BJ (cell line): ENCODE measurements at places on chromosomes 7 and 10.

- DNase-seq = no peak
These were observed 22.2 kb downstream of the FRMPD2 start for GRCh38 chr10:48252354-48252650.

- peak; percentile 5 for DNase-seq
These were observed 82.4 kb downstream of the ADCYAP1R1 start for GRCh38 chr7:31134246-31135188.

GRCh38 chr7:152959610-152960009 is 200.1 kb downstream of the ACTR3B start:
- no peak for DNase-seq

GRCh38 chr10:47076949-47077361 is 165.7 kb downstream of the PTPN20 start:
- peak; percentile 44 for DNase-seq

- DNase-seq = no peak
These were observed 5.3 kb downstream of the CLDN15 start for GRCh38 chr7:101232141-101232850.

GRCh38 chr10:6327961-6328698 is 125.4 kb downstream of the PFKFB3 start:
- no peak for DNase-seq

DNA sequence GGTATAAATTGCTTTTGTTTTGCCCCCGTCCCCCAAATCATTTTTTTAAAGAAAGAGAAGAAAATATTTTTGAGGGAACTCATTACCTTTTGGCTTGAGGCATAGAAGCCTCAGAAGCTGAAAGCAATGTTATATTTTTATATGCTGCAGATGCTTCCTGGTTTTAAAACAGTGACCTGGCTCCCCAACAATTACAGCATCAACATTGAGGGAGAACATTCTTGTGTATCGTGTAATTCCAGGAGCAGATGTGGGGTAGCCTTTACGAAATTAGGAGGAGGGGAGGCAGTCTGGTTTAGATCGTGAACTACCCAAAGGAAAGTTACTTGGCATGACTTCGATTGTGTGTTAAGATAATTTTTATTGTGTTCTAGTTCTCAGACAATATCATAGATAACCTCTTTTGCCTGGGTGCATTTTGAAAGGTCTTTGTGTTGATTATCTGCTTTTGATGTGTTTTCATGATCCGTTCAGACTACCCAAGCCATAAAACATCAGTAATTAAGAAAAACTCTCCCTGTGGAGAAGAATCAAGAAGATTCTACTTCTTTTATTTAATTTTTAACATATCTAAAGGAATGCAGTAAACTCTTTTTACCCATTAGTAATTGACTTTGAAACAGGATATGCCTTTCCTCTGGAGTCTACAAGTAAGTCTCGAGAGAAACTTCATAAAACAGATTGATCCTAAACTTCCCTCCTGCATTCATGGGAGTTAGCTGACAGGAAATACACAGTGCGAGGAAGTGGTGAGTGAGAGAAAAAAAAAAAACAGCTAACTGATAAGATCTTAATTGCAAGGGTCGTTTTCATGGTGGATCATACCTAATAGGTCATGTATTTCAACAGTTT is 141.4 kb downstream of the KIAA1217 start:
- no peak for DNase-seq

DNA sequence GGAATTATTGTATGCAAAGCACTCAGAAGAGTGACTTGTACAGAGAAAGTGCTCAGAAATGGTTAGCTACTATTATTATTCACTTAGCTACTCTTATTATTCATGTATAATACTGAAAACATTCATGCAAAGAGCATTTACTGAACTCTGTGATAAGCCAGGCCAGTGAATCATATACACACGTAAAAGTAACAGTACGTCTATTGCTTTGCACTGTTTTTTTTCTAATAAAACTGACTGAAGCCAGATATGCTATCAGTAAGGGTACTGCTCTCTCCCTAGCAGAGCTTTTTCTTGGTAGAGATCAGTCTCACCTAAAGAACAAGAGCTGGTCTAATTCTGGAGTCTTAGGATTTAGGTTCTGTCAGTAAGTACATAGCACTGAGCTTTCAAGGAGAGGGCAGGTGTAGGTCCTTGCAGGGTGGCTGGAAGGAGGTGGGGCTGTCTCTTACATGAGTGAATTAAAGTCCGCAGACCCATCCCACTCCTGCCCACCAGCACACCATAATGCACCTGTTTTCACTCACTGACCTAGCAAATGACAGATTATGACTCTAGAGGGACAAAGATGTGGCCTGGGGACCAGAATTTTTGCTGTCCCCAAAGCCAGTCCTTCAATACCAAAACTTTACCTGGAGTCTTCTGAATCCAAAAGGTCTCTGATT is 145.9 kb downstream of the ARID5B start:
- no peak for DNase-seq

- no peak for DNase-seq
These were observed 103.3 kb downstream of the LHPP start for GRCh38 chr10:124564881-124565280.

DNA sequence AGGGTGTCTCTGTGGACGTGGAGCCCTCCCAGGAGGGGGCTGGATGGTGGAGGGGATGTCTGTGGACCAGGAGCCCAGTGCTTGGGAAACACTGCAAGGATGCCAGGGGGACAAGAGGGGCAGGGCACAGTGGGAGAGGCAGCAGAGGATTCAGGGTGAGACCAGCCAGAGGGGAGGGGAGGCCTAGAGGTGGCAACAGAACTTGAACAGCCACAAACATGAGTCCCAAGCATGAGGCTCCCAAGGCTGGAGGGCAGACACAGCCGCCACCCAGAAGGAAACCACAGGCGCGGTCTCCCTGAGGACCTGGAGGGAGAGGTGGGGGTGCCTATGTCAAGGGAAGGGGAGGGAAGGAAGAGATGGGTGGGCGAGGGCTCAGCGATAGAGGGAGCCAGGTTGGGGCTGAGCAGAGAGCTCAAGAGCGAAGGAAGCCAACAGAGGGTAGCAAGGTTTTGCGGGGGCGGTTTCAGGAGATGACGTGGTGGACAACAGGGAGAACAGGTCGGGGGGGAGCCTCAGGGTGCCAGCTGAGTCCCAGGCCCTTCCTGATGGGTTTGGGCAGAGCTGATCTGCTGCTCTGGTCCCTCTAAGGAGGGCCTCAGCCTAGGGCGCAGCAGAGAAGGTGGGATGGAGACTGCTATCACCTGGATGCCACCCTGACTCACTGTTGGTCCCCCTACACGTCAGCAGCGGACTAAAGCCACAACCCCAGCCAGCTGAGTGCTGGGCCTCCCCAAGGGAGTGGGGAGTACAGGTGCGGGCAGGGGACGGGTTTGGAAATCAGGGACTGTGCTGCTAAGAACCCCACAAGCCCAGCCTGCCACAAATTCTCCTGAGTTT is 6.7 kb upstream of the PILRA start:
- DNase-seq = no peak

DNA sequence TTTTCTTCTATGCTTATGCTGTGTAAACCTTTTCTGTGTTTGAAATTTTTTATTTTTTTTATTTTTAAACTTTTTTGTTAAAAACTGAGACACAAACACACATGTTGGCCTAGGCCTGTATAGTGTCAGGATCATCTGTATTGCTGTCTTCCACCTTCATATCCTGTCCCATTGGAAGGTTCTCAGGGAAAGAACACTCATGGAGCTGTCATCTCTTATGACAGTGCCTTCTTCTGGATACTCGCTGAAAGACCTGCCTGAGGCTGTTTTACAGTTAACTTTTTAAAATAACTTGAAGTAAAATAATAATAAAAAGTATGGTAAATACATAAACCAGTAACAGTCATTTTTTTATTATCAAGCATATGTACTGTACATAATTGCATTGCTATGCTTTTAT is 34.1 kb downstream of the CREM start:
- DNase-seq = no peak

- no peak for DNase-seq
These were observed 48.4 kb upstream of the GLI3 start for GRCh38 chr7:42285383-42285824.

DNA sequence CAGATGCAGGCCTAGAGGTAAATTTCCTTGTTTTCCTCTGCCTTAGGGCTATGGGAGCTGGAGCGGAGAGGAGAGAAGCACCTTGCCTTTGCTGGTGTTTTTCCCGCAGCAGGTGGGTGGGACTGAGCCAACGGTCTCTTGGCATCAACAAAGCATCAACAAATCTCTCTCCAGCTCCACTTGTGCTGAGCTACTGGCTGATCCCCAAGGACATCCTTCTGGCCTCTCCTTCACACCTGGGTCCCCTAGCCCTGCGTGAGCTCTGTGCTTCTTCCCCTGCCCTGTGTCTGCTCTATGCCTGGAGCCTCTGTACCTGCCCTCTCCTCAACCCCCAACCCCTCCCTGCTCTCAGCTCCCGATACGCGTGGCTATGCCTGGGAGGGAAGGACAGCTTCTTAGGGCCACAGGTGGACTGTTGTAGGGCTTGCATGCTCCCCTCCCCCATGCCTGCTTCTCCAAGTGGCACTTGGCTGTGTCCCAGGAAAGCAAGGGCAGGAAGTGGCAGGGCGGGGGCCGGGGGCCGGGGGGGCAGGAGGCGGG is 3.2 kb upstream of the CLDN4 start:
- no peak for DNase-seq
